ENCODE measurements at places on chromosomes 2 and 18.

DNA sequence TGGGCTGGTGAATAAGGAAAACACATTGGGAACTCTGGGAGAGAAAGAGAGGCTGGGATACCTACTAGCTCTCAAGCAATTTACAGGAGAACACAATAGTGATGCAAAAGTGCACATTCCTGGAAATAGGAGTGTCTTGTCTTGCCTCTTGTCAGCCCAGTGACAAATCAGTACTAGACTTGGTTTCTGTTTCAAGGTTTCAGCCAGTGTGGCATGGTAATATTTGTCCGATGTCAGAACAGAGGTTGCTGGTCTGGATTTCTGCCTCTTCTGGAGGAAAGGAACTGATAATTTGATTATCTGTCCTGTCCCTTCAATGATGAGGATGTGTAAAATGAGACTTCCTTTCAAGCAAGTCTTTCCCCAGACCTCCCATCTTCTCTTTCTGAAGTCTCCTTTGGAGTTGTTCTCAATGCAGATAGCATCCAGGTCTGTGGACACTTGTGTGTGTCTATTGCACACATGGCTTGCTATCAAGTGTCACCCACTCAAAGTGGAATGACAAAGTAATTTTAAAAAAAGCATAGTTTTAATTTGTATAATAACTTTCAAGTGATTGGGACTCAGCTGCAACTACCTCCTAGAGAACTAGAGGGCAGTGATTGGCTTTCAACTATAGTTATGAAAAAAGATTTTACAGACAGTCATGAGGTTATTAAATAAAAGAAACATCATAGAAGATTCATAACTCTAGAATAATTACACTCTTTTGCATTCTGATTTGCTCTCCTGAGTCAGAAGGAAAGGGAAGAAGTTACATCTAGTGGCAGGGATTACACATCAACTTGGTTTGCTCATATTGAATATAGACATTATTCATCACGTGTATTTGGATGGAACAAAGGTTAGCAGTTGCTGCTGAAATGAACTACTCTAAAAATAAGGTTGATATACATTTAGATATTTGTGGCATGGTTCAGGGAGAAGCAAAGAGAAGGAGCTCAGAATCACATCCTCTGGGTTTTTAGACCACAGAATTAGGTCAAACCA is 4.5 kb downstream of the GPR39 start:
- DNase-seq: peak; percentile 48

- no peak for DNase-seq
Measured at GRCh38 chr2:188134241-188134640, 157.4 kb upstream of the GULP1 start.

- no peak for DNase-seq
Measured at GRCh38 chr2:214477305-214477704, 66.5 kb downstream of the VWC2L start.

GRCh38 chr2:18474700-18475099 is 85.8 kb downstream of the RDH14 start:
- no peak for DNase-seq

DNA sequence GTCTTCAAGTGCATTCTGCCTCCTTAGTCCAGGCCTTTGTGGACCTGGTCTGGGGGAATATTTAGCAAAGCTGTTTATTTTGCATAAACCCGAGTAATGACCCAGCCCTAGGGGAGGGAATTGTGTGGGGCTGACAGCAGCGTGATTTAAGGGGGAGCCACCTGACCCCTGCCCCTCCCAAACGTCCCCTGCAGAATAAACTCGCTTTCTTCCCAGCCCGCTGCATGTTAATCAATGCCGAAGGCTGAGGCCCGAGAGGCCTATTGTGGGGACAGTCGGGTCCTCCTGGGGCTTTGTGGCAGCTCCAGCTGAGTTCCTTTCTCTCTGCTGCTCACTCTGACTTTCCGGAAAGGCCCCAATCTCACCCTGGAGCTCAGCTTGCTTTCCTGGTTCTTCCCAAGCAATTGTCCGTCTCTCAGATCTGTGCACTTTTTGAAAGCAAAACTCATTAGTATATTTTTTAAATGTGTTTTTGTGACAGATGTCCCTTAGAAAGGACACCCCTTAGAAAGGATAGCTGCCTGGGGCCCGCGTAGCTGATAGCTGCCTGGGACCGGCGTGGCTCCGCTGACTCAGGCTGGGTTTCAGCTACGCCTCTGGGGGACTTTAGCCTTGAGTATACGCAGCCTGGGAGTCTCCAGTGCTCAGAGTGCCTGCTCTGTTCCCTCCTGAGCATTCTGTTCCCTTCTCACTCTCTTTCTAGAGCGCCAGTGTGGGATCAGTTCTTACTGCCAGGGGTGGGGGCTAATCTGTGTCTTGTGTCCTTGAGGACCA is 158.3 kb downstream of the GLI2 start:
- no peak for DNase-seq
